ENCODE measurements at places on chromosomes 6 and 20.

DNA sequence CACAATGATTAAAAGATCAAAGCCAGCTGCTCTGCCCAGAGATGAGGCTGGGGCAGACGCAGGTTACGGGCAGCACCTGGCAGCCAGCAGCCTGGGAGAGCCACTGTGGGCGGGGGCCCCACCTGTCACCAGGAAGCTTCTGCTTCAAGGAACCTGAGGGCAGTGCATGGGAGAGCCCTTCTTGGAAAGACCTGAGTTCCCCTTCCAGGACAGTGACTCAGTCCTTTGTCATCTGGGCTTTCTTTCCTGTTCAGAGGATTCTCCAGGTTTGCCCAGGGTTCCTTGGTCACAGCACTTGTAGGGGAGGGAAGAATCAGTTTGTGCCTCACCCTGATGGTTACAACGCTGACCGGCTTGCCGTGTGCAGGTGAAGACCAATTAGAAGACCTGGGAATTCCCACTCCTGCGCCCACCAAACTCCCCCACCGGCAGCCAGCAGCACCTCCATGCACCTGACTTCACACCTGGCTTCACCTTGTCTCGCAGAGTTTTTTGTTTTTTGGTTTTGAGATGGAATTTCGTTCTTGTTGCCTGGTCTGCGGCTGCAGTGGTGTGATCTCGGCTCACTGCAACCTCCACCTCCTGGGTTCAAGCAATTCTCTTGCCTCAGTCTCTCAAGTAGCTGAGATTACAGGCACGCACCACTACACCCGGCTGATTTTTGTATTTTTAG is 2.0 kb downstream of the ZBP1 start:
- ATAC-seq, result no peak

DNA sequence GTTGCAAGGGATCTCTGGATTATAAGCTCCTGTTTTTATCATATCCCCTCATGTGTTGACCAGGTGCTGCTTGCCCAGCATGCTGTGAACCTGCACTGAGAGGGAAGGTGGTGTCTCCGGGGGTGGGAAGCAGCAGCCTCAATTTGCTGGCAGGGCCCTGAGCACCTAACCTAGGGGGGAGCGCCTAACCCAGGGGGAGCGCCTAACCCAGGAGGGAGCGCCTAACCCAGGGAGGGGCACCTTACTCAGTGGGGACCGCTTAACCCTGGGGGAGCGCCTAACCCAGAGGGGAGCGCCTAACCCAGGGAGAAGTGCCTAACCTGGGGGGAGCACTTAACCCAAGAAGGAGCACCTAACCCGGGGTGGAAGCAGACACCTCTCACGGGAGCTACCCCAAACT is 83.3 kb upstream of the QKI start:
- ATAC-seq, result no peak

DNA sequence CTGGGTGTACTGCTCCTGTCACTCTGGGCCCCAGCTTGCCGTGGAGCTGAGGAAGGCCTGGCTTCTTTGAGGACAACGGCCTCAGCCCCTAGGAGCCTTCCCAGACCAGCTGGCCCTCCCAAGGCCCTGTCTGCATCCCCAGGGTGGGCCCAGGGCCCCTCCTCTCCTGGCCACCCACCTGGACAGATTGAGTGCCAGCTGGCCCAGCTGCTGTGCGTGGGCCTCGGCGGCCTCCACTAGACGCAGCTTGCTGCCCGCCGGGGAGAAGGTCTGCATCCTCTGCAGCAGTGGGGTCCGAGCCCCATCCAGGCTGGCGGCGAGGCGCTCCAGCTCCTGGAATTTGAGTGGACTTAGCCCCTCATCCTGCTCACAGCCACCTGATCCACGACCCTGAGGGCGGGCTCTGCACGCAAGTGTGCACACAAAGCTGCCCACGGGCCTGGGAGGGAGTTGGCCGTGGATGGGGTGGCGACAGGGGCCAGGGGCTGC is 14.4 kb downstream of the ADRM1 start:
- ATAC-seq, result no peak

- peak; percentile 19 for ATAC-seq
Observed at GRCh38 chr6:11434565-11435326, 102.8 kb upstream of the TMEM170B start.

GRCh38 chr20:651713-652614 is 1.0 kb downstream of the SRXN1 start:
- no peak for ATAC-seq
